AG04449 (cell line): ENCODE measurements at places on chromosomes 16 and 17.

DNA sequence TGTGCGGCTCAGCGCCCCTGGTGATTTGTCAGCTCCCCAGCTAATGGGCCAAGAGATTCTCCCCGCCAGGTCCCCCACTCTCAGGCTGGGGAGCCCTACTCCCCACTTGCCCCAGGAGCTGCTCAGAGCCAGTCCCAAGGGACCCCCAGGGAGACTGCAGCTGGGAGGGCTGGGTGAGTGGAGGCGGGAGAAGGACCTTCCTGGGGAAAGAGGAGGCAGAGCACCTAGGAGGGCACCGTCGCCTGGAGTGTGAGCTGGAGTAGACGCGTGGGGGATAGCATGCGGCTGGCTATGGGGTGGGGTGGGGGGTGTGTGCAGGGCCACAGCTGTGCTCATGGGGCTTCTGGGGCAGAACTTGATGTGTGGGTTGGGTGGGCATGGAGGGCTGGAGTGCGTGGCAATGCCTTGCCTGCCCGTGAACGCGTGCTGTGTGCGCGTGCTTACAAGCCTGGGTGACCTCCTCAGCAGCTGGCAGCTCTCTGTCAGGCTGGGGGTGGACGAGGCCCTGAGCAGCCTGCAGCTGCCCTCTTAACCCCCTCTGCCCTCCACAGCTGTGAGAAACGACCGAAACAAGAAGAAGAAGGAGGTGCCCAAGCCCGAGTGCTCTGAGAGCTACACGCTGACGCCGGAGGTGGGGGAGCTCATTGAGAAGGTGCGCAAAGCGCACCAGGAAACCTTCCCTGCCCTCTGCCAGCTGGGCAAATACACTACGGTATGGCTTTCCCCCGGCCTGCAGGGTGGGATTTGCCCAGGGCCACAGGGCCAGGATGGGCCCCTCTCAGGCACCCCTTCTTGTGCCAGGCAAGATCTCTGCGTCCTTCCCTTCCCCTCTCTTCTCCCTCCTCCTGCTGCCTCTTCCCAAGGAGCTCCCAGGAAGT lies 12.9 kb downstream of the GJD3 start:
- no peak for DNase-seq

DNA sequence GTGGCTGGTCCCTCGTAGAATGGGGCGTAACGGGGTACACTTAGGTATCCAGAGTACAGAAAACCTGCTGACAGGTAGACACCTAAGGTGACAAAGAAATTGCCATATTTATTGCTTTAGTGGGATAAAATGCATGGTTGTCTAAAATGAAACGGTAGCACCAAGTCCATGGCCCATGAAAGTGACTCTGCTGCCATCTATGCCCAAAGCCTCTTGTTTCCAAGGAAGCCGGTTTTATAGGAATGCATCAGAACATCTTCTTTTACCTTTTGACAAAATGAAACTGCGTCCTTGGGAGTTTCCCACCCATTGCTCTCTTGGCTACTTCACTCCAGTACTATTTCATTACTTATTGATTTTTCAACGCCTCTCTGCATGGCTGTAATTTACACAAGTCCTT lies 151.3 kb upstream of the ZFHX3 start:
- DNase-seq = no peak

DNA sequence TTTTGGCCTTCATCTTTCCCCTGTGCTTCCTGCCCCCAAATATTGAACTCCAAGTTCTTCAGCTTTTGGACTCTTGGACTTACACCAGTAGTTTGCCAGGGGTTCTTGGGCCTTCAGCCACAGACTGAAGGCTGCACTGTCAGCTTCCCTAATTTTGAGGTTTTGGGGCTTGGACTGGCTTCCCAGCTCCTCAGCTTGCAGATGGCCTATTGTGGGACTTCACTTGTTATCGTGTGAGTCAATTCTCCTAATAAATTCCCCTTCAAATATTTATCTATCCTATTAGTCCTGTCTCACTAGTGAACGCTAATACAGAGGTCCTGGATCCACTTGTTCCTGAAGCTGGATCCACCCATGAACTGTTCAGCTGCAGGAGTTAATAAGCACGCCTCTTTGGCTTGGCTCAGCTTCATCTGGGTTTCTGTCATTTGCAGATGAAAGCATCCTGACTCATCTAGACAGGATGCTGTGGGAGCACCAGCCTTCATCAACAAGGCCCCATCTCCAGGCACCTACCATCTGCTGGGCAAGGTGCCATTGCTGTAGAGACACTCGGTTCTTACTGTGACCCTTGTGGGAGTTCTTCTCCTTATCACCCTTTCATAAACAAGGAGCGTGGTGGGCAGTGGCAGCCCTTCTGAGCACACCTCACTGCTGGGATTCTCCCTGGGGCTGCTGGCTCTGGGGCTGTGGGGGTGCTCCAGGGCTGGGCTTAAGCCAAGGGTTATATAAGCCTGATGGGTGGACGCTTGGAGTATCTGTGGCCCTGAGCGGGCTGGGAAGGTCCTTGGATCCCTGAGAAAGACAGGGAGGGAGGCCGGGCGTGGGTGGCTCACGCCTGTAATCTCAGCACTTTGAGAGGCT lies 23.1 kb downstream of the LAT start:
- DNase-seq = no peak

DNA sequence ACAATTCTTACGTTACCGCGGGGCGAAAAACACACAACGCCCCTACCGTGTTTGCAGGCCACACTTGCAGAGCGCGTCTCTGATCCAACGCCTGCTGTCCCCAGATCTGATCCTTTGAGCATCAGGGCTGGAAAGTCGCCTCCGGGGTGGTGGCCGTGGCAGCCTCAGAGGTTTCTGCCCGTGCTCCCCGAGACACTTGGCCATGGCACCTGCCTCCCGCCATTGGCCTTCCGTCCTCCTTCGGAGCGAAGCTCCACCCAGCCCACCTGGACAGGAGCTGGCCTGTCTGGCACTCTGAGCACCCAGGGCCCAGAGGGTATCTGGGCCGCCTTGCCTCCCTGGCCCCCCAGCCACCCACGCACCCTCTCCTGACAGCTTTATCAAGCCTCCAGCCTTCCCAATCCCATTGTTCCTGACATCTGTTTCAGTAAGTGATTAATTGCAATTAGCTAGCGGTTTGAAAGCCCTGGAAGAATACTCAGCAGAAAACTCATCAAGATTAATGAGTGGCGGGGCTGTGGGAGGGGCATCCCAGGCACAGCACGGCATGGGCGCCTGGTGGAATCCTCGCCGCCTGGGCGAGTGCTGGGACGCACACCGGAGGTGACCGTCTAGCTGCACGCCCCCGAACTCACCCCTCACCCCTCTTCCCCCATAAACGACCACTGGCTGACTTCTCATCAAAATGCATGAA lies 181.5 kb upstream of the GSE1 start:
- no peak for DNase-seq

DNA sequence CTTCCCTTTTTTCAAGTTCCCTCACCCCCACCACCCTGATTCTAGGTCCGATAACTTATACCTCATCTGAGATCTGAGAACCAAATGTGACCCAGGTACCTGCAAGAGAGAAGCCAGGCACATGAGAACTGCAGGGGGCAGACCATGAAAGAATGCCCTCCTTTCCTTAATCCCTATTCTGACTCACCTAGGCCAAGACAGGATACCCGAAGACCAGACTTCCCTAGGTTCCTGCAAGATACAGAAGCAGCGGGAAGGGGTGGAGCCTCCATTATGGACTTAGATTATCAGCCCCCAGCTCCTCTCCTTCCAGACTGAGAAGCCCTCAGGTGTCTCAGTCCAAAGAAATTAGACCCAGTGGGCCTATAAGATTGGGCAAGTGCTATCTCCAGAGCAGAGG lies 2.1 kb downstream of the KCNAB3 start:
- DNase-seq = no peak

- no peak for DNase-seq
These were observed 43.1 kb upstream of the AMZ2 start for GRCh38 chr17:68204736-68205135.

DNA sequence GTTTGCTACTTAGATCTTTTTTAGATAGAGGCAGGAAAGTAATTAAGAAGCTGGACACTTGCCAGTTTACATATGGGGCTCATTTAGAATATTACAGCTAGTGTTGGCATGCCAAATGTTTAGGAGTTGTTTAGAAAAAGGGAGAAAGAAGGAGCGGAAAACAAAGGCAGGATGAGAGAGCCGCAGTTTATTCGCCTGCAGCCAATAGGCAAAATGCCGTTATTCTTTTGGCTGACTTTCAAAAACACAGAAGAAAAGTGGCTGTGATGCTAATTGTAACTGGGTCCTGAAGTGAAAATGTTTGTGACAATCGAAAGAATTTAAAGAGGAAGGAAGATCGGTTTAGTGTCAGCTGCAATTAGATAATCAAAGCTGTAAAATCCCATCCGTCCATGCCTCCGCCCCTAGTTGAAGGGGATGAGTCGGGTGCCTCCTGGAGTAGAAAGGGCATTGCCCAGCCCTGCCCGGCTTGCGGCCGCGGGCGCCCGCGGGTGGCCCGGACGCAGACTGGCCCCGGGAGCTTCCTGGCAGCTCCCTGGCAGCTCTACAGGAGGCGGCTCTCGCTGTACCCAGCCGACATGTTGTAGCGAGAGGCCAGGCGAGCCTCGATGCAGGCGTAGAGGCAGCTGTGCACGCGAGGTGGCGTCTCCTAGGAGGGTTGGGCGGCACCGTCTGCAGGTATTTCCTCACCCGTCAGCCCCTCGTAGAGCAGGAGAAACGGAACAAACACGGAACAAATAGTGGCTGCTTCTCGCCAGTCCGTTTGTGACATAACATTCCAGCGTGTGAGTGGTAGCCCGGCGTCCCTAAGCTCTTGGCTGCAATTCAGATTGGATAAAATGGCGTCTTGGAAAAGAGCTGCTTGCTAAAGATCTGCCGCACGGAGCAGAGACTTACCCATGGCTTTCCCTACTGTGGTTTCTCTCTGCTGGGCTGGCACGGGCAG lies 82.2 kb downstream of the TNRC6C start:
- DNase-seq = no peak

DNA sequence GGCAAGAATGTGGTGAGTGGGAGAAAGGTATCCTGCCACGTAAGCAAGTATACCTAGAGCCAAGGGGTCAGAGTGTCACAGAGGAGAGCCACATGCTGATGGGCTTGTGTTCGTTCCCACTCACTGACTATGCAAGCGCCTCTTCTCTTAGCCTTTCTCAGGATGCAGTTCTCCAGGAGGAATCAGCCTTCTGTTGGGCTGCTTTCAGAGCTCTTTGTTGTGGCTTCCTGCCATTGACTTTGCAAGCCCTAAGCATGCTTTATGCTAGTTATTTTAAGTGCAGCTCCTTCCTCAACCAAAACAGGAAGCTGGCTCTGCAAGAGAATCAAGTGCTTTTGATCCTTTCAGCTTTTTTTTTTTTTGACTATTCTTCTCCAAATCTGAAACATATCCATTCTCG lies 66.6 kb downstream of the SIAH1 start:
- peak; percentile 14 for DNase-seq

DNA sequence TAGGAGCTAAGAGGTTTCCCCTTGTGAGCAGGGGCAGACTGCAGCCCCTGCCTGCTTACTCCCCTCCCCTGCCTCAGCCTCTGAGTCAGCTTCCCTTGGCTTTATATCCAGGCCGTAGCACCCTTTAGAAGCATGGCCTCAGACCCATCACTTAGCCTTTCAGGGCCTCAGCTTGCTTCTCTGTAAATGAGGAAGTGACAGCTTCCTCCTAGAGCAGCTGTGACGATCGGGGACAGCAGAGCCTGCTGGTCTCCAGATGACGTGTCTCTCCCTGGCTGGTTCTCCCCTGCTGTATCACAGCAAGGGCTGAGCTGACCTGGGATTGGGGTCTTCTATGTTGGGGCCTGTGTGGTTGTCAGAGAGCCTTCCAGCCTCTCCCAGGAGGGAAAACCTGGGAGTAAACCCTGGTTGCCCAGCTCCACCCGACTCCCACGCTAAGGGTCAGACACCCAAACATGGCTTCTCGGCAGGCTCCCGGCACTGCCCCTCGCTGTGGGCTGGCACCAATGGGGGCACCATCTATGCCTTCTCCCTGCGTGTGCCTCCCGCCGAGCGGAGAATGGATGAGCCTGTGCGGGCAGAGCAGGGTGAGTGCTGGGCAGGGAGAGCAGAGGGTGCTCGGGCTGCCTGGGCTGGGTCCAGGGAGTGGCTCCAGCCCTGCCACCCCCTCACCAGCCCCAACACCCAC lies 16.3 kb upstream of the MYO15B start:
- no peak for DNase-seq

GRCh38 chr16:72500545-72500944 lies 328.6 kb upstream of the PMFBP1 start:
- DNase-seq = no peak

GRCh38 chr16:12419987-12420386 lies 383.7 kb downstream of the CPPED1 start:
- no peak for DNase-seq

DNA sequence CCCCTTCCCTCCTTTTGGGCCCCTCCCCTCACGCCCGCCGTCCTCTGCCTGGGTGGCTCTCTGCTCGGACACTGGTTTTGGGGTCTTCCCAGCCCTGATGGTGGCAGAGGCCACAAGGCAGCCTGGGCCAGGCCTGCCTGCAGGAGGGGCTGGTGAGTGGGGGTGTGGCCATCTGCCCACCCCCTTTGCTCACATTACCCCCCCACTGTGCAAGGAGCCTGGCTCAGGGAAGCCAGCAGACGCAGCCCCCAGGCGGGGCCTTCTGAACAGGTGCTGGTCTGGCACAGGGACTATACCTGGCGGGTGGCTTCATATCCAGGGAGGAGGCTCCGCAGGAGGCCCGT lies 10.7 kb upstream of the ZFPM1 start:
- no peak for DNase-seq

GRCh38 chr17:75853433-75853832 lies 1.7 kb downstream of the WBP2 start:
- no peak for DNase-seq

DNA sequence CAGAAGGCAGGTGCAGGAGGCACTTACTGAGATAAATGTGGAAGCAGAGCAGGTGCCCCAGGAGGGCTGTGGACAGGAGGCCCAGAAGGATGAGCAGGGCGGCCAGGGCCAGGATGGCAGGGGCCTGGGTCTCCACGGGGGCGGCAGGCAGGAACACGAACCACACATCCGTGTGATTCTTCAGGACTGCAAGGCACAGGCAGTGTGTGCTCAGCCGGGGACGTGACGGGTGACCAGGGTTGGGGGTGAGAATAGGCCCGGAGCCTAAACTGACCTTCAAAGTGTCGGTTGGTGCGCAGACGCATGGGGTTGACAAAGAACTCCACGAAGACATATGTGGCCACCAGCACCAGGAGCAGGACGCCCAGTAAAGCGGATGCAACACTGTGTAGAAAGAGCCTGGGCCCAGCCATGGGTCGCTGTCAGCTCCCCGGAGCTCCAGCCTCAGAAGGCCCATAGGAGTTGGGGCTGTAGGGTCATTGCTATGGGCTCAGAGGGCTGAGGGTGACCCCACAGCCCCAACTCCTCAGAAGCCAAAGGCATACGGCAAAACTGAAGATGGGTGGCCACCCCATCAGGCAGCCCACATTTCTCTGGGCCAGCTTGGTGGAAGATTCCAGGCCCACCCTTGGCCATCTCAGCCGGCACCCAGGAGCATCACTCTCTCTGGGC lies 5.4 kb upstream of the TPPP3 start:
- no peak for DNase-seq

GRCh38 chr16:54136276-54136625 lies 150.3 kb downstream of the IRX3 start:
- no peak for DNase-seq

- DNase-seq = no peak
These were observed 21.1 kb upstream of the MLKL start for GRCh38 chr16:74721716-74722115.

- DNase-seq = peak; percentile 38
These were observed 177.4 kb downstream of the FTO start for GRCh38 chr16:53881371-53881770.

- no peak for DNase-seq
These were observed 471.3 kb upstream of the GOT2 start for GRCh38 chr16:59205403-59205802.

GRCh38 chr17:77209330-77209748 lies 68.6 kb downstream of the SEC14L1 start:
- DNase-seq = no peak
